ENCODE measurements at places on chromosomes 2 and 18.

DNA sequence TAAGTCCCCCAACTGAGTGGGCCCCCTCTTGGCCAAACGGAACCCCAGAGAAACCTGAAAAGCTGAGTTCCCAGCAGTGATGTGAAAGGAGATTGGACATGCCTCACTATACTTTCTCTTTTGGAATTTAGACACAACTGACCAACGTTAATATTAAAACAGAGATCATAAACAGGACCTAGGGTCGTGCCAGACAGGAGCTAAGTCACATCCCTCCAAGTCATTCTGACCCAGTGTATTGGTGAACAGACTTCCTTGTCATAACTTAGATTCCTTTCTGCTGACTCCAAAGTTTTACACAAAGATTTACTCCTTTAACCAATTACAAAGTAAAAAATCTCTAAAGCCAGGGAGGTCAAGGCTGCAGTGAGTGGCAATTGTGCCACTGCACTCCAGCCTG lies 46.9 kb downstream of the UXS1 start:
- no peak for DNase-seq

DNA sequence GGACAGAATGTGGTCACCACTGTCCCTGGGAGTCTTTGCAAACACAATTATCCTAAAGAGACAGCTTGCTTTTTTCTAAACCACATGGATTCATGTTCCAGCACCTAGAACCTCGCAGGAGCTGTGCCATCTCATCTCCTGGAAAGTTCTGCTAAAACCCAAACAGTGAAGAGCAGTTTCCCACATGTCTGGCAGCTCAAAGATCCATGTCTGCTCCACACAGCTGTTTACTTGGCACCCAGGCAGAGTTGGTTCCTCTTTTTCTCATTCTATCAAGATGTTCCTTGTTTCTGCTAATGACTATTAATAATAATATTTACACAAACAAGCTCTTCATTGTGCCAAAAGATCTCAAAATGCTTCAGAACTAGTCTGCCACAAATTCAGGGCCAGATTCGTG lies 30.1 kb upstream of the PID1 start:
- no peak for DNase-seq

GRCh38 chr18:58391231-58391825 lies 237.6 kb downstream of the ALPK2 start:
- DNase-seq = no peak

DNA sequence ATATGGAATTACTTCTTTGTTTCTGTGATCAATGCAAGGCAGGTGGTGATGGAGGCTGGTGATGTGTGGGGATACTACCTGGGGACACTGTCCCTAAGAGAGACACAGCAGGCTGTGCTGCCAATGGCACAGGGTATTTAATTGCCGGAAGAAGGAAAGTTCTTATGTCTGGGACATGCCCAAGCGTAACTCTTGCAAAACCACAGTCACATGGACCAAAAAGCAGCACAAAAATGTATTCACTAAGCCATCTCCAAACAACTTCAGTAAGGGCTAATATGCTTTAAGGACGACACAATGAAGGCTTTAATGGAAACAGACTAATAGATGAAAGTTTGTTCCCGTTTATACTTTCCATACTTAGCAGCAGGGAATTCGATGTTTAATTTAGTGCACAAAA lies 49.7 kb upstream of the AP1S3 start:
- no peak for DNase-seq

DNA sequence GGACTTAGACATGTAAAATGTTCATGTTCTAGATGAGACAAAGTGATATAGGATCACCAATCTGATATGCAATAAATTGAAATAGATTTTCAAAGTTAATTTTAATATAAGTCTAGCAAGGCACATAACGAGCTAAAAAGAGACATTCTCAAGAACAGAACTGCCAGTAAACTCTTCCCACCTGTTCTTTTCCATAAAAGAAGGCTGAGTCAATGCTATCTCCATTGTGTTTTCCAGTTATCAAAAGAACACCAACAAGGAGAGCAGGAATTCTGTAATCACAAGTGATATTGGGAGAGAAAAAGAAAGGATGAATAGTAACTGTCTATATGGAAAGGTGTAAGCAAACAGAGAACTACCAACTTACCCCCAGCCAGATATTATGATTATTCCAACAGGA lies 25.6 kb downstream of the GPR155 start:
- no peak for DNase-seq

DNA sequence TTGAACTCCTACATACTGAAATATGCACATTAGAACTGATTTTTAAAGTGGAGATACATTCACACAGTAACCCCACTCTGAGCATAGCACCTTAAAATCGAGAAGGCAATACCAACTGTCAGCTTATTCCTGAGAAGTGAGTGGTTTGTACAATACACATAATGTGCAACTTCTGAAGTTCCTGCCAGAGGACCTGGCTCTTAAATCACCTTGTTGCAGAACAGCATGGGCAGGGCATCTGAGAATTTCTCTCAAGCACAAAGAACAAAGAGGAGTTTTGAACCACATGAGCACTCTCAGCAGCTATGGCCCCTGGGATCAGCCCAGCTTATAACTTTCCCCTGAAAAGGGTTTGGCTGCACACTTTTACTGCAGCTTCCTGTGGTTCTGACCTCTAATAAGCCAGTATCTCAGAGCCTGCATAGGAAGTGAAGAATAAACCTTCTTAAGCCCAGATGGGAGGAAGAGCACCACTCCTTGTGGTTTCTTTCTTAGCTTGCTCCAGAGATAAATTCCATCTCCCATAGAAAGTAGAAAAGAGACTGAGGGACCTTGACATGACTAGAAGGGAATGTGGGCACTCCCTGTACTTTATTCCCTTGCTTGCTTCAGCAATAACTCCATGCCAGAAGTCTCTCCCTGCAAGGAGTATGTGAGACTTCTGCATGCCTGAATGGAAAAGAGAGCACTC lies 862.3 kb downstream of the SUCLG1 start:
- DNase-seq = no peak

DNA sequence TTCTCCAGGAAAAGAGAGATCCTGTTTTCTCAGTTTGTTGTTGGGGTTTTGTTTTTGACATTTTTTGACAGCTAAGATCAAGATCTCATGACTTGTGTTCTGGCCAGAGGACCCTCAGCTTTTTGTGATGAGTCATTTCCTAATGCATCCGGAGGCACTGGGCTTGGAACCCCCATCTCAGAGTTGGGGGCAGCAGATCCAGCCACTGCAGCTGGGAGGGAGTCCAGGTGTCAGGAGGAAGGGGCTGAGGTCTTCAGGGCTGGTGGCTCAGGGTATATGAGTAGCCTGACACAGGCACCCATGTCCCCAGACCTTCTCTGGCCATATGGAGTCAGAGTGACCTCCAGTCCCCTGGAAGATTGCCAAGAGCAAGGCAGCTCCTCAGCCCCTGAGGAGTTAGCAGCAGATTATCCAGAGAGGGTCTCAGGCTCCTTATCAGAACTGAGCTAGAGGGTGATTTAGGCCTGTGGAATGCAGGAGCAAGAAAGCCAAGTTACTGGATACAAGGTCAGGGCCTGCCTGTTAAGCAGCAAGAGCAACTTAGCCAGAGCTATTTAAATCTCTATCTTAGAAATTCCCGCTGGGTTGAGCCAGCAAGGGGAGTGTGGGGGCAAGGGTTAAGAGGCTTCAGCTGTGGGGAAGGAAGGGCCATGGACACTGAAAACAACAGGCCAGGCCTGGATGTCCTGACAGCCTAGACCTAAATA lies 62.4 kb downstream of the TANC1 start:
- no peak for DNase-seq

- DNase-seq = no peak
Measured at GRCh38 chr2:46578961-46579360, 99.6 kb downstream of the TMEM247 start.

DNA sequence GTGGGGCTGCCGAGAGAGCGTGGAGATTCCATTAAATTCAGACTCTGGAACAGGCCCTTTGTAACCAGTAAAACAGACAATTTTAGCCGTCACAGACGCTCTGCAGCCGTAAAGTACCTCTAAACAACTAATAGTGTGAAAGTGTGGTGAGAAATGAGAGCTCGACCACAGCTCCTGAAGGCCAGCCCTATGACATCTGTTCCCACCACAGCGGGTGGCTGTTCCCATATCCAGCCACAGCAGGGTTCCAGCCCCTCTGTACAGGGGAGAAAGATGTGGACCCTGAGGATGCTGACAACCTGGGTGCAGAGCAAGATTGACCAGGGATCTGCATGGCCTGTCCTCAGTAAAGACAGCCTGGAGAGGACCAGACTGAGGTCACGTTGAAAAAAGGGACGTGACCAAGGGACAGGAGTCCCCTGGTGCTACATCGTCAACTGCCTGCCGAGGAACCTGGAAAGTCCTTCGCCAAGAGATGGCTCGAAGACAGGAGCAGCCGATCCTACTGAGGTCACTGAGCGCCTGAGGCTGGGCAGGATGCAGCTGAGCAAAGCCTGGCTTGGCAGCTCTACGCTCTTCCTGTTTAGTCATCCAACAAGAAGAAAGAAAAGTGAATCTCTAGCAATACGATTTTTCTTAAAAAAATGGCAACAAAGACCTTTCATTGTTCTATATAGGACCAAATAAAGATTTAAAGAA lies 831.7 kb downstream of the RNF144A start:
- DNase-seq = peak; percentile 81

DNA sequence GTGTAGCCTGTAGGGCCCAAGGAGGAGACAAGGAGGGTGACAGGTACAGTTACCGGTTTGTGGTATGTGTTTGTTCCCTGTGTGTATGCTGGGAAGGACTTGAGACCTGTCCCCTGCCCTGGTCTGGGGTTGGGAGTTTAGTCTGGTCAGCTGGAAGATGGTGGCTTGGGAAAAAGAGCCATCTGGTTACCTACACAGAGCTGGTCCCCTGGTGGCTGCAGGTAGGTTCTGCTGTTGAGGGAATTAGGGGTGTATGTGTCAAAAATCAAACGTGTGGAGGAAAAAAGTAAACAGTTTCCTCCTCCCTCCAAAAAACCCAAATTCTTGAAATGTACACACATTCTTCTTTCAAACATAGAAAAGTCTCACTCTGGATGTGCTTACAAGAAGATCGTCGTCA lies 24.3 kb downstream of the PTMA start:
- DNase-seq = no peak

DNA sequence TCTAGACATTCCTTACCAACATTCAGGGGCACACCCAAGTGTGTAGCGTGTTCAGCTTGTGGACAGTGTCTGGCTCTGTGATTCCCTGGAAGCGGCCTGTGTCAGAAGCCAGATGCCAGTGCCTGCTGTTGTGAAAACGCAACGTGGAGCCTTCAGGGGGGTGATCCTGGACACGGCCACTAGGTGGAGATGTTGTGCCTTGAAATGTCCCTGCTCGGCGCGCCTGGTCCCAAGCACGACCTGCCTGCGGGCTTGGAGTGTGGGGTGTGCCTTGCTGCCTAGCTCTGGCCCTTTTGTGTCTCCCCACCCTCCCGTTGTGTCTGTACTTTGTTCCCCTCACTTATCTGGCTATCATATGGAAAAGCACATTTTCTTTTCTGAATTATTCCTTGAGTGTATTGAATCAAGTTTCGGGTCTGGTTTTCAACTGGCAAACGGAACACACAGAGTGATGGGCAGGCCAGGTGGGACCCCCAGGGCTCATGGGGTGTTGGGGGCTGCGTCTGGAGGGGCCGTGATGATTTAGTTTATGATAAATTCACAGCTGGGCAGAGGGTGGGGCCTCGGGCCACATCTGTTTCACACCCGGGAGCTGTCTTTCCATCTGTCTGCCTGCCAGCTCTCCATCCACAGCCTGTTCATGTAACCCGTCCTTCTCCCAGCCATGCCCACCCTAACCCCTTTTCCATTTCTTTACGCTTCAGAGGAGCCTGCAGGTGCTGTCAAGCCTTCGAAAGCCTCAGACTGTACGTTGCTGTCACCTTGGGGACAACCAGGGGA lies 95.5 kb downstream of the DYSF start:
- no peak for DNase-seq

GRCh38 chr18:59505356-59505755 lies 146.3 kb upstream of the LMAN1 start:
- no peak for DNase-seq
